Ammon's horn (tissue), 1 donor: ENCODE measurements at places on chromosomes 2 and 18.

GRCh38 chr2:177053716-177054115 lies 158.9 kb upstream of the HNRNPA3 start:
- DNase-seq = no peak

- no peak for DNase-seq
These were observed 29.8 kb downstream of the AGAP1 start for GRCh38 chr2:235523486-235524150.

- no peak for DNase-seq
These were observed 87.4 kb downstream of the ADAM23 start for GRCh38 chr2:206530727-206531126.

DNA sequence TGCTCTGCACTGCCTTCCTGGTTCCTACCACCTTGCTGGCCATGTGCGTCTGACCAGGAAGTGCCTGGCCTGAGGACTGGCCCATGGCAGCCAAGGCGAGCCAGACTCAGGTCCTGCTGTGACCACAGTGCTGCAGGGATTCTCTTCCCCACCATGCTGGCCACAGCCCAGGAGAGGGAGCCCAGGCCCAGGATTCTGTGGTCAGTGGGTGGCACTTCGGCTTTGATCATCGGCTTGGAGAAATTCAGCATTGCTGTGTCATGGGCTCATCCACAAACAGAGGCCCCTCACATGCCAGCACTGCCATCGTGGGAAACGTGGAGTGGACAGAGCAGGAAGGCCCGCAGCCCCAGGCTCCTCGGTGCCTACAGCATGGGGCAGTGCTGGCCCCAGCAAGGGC lies 211.6 kb downstream of the SEPTIN10 start:
- DNase-seq = no peak

- DNase-seq = no peak
These were observed 148.7 kb downstream of the ESCO1 start for GRCh38 chr18:21451851-21452250.

DNA sequence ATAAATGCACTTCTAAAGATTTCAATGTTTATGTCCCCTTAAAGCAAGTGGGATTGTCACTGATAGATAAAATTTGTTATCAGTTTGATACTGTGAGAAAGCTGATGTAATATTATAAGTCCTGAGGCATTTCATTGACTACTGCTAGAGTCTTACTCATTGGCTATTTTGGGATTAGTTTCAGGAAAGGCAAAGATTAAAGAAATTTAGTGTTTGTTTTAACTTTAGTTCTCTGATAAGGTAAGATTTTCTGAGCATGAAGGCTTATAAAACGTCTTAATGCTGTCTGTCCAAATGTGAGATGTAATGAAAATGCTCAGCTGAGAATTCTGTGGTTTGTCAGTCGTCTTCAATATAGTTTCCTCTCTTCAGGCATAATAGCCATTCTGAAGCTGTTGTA lies 886.4 kb upstream of the CDH2 start:
- DNase-seq = no peak

GRCh38 chr2:1406434-1406833 lies 6.8 kb upstream of the TPO start:
- DNase-seq = no peak

DNA sequence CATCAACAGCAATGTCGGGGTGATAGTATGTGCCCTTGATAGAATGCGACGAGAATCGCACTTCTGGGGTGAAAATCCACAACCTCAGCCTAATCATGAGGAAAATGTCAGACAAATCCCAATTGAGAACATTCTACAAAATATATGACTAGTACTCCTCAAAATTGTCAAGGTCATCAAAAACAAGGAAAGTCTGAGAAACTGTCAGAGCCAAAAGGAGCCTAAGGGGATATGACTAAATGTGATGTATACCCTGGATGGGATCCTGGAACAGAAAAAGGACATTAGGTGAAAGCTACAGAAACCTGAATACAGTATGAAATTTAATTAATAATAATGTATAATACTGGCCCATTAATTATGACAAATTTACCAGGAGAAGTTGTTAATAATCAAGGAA lies 7.6 kb upstream of the CACNB4 start:
- no peak for DNase-seq

DNA sequence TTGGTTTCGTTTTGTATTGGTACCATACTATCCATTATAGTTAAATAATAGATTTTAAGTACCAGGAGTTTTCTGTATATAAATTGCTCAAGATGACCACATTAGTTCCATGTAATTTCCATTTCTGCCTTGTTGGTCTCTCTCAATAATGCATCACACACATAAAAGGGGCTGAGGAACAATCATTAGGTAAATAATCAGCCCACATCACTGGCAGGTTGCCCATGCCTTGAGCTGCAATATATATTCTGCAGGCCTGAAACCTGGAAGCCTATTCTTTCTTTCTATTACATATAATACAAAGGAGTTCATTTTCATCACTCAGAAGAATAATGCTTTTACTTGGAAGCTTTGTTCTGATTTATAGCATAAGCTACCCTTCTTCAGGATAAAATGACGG lies 616.1 kb upstream of the PKDCC start:
- no peak for DNase-seq

DNA sequence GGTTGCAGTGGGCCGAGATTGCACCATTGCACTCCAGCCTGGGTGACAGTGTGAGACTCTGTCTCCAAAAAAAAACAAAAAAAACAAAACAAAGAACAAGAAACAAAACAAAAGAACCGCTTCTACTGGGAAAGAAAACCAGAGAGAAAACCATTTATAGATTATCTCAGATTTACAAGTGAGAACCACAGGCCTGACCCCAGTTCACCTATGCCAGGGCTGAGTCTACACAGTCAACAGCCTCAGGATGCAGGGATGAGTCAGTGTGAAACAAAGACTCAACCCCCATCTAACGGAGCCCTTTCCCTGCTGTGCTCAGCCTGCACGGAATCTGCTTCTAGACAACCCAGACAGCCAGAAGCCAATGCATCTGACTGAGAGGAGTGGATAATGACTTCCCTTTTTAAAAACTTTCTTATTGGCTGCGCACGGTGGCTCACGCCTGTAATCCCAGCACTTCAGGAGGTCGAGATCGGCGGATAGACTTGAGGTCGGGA lies 25.5 kb upstream of the YWHAQ start:
- DNase-seq = peak; percentile 54

- no peak for DNase-seq
These were observed 65.1 kb upstream of the FOSL2 start for GRCh38 chr2:28327581-28327955.

DNA sequence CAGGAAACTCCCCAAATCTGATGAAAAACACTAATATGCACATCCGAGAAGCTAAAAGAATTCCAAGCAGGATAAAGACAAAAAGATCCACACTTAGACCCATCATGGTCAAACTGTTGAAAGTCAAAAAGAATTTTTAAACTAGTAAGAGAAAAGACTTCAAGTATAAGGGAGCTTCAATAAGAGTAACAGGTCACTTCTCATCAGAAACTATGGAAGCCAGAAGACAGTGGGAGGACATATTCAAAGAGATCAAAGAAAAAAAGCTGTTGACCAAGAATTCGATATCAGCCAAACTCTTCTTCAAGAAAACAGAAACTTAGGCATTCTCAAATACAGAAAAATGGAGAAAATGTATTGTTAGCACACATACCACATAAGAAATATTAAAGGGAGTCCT lies 50.4 kb downstream of the ZC3H8 start:
- no peak for DNase-seq

- no peak for DNase-seq
These were observed 36.5 kb downstream of the MYO3B start for GRCh38 chr2:170214309-170214948.

- DNase-seq = no peak
These were observed 20.9 kb downstream of the NCK2 start for GRCh38 chr2:105765415-105766299.

DNA sequence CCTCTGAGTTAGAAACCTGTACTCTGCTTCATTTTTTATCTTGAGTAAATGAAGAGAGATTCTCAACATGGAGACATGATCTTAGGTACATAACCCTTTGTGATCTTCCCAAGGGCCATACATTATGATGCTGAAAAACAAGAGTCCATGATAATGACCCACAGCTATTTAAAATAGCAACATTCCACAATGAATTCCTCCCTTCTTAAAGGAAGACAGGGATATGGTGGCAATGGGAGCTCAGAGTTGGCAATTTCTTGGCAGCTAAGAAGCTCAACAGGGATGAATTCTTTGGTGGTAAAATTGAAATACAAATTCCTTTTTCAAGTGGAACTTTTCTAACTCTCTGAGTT lies 638.5 kb downstream of the CNTNAP5 start:
- no peak for DNase-seq

DNA sequence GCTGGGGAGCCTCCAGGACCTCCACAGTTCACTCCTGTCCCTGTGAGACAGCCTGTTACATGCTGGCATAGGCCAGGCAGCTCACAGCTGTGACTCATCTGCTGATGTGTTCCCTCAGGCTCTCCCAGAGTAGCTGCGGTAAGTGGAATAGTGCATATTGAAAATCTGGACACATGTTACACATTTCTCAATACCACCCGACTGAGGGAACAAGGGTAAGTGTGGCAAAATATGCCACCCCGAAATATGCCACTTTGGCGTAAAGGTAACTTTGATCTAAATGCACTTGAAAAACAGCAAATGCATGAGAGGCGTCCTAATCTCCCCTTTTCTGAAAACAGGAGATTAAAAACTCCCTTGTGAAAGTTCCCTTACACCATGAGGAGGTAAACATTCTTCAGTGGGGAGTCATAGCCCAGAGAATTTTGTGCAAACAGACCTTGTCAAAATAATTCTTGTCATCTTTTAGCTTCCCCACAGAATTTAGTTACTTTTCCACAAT lies 557.9 kb downstream of the CCDC85A start:
- DNase-seq = peak; percentile 14

GRCh38 chr2:28049416-28049815 lies 158.9 kb downstream of the BABAM2 start:
- no peak for DNase-seq

- no peak for DNase-seq
These were observed 33.3 kb upstream of the ANKRD62 start for GRCh38 chr18:12060182-12060870.

- peak; percentile 87 for DNase-seq
These were observed at the start of gene PKDCC for GRCh38 chr2:42047488-42048298. TSS of gene PKDCC (plus strand) at chr2:42048021. CDS start at chr2:42048200, 179 bp downstream.

DNA sequence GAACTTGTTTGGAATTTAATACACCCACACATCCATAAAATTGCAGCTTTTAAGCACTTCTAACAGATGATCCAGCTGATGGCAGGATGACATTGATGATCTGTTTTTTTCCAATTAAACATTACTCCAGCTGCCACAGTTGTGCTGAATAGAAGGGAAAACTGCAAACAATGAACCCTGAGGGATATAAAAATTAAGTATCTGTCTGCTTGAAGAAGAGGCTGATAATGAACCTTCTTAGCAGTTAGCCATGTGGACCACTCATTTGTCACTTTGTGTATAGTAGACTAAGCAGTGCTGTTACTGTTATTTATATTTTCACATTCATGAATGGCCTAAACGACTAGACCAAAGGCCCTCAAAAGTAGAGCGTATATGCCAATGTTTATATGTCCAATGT lies 1201.0 kb upstream of the LRRTM1 start:
- DNase-seq = no peak

- DNase-seq = peak; percentile 1
These were observed 220.9 kb downstream of the ATAD2B start for GRCh38 chr2:23705771-23706612.

- DNase-seq = no peak
These were observed 21.2 kb upstream of the CHN1 start for GRCh38 chr2:175026385-175026784.
